Motor neuron (in vitro differentiated cells): ENCODE measurements at places on chromosomes 4 and X.
A peak's percentile ranks its signal among the peaks of the same experiment; 100 is the strongest.

DNA sequence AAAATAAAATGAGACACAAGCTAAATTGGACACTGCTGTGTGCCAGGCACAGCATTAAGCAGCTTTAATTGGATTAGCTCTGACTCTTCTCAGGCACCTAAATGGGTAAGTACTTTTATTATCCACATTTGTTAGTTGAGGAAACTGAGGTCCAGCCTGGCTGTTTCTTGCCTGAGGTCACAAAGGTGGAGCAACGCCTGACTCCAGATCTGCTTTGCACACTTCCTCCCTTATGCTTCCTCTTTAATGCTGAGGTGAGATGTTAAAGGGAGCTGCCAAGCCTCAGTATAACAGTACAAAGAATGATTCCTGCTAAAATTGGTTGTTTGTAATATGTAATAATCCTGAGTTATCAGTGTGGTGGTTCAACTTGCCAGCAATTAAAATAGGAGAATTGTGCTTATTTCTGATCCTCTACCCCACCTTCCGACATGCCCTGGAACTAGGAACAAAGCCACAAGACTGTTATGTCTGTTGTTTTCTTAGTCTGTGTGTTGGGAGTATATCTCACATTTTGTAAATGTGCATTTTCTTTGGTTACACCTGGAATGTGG, 74.4 kb downstream of the AFF1 start:
- no peak for ATAC-seq

GRCh38 chr4:41215969-41216293, 1.6 kb upstream of the APBB2 start:
- ATAC-seq, result no peak

DNA sequence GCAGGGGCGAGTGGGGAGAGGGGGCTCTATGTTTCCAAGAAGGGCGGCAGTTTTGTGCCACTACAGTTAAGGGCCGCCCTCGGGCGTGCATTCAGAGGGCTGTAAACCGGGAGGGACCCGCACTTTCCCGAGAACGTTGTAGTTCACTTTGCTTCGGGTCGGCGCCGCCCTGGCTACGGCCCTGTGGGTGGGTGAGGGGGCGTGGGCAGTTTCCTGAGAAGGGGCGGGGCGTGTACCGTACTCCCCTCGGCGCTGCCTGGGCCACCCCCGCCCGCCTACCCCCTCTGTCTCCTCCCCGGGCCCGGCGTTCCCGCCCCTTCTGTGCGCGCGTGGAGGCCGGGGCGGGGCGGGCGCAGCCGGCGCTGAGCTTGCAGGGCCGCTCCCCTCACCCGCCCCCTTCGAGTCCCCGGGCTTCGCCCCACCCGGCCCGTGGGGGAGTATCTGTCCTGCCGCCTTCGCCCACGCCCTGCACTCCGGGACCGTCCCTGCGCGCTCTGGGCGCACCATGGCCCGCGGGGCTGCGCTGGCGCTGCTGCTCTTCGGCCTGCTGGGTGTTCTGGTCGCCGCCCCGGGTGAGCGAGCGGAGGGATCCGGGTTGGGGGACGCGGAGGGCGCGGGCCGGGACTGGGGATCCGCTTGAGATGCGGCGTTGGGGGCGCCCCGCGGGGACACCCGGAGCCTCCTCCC, at the start of gene CD99:
Gene CD99 (plus strand): TSS at position 440 of the 687 bp plus-strand sequence. CDS start 66 bp downstream, at position 506.
- ATAC-seq, result peak; percentile 88

DNA sequence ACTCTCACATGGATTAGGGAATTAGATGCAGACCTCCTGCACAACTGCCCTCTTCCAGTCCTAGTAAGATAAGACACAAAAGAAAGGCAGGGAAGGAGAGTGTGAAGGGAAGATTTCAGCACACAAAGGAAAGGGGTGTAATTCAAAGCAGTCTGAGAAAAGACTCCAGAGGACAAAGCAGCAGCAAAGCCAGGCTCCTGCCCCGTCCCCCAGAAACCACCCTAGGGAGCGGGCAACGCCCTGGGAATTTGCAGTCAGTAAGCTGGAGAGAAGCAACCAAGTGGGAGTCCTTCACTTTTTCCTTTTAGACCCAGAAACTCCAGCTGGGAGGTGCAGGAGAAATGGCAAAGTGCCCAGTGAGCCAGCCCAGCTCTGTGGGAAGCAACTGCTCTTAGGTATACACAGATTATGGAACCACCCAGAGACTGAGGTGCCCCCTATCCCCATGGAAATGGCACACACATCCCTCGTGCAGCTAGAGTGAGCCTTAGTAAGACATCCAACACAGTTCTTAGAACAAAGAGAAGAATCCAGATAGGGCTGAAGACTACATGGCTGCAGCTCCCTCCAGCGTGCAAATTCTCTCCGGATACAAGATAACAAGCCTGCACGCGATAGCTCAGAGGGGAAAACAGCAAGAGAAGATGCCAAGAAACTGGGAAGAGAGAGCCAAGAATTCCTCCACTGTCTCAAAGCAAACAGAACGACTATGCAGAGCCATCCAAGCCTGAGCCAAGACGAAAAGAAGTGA, 26.5 kb upstream of the IRAK1 start:
- peak; percentile 71 for ATAC-seq

GRCh38 chr4:183599690-183600089, 59.3 kb downstream of the RWDD4 start:
- ATAC-seq, result no peak

- ATAC-seq, result no peak
Observed at GRCh38 chr4:160373911-160374310, 1271.0 kb downstream of the RAPGEF2 start.

GRCh38 chrX:75655627-75656026, 129.4 kb downstream of the MAGEE2 start:
- ATAC-seq, result no peak

DNA sequence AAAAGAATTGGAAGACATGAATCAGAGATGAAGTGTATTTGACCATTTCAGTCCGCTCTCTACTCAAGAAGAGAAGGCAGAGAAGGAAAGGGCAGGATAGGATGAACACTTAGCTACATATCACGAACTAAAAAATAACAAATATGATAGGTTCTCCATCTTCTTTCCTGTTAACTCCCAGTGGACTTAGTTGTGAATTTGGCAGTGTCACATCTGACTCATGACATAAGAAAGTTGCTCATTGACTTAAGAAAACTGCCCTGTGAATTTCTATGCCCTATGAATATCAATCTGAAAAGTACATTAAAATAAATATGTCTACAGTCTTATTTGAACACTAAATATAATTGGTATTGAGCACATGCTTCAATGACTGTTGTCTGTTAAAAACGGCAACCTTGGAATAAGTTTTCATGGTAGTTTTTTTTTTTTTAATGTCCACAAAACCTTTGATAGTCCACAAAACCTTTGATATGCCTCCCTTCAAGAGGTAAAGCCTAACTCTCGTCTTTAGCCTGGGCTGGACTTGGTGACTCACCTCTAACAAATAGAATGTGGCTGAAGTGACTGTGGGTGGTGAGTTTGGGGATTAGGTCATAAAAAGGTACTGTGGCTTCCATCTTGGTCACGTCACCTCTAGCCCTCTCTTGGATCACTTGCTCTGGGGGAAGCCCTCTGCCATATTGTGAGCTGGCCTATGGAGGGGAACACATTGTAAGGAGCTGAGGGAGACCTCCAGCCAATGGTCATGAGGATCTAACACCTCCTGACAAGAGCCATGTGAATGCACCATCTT, 184.7 kb upstream of the S100G start:
- no peak for ATAC-seq

DNA sequence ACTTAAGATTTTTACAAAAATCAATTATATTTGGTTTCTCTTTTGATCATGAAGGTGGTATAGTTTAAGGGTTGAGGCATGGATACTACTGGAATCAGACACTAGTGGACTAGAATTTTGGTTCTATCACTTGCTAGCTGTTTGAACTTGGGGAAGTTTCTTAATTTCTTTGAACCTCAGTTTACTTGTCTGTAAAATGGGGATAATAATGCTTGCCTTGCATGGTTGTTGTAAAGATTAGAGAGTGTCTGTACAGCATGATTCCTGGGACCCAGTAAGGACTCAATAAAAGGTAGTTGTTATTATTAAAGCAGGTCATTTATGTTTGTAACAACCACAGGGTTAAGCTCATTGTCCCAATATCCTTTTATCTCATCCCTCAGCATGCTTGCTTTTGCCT, 36.0 kb downstream of the TMEM164 start:
- no peak for ATAC-seq

DNA sequence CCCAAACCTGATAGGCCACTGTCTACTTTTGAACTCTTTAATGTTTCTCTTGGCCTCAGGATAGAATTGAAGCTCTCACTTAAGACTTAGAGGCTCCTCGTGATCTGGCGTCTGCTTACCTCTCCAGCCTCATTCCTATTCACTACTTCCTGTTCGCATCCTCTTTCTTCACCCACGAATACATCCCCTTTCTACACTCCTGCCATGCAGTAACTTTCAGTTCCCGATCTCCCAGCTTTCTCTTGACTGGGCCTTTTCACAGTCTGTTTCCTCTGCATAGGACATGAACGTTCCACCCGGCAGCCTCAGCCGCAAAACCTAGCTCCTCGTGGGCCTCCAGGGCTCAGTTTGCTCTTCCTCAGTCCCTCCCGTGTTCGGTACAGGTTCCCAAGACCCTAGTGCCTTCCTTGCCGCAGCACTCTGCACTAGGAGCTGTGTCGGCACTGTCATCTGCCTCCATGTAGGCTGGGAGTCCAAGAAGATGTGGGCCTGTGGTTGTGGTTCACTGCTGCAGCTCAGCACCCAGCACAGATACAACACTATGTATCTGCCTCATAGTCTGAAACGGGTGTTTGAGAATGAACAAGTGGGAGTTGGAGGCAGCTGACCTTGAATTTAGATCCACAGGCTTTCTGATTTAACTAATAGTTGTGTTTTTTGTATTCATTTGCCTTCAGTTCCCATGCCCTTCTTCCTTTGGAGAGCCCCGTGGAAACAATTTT, 15.8 kb downstream of the RPL39 start:
- ATAC-seq, result no peak

- no peak for ATAC-seq
Observed at GRCh38 chr4:120926358-120927025, 4.0 kb upstream of the PRDM5 start.

DNA sequence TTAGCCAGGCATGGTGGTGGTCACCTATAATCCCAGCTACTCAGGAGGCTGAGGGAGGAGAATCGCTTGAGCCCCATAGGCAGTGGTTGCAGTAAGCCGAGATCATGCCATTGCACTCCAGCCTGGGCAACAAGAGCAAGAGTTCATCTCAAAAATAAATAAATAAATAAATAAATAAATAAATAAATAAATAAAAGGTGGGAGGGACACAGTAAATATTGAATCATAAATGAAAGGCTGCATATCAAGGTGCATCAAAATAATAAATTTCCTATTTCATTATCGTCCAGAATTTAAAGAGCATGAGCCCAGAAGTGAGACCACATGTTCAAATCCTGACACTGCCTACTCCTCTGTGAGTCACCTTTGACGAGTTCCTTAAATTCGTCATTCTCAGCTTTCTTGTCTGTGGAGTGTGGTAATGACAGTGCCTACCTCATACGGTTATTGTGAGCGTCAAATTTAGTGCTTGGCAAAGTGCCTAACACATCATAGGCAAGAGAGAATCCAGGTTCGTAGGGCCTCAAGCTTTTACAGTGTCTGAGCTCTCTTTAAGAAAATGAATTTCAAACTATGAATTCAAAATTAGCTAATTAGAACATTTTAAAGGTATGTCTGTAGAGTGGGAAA, 49.9 kb downstream of the IL15 start:
- no peak for ATAC-seq

- ATAC-seq, result peak; percentile 58
Observed at GRCh38 chr4:151644622-151645021, 116.2 kb downstream of the GATB start.

DNA sequence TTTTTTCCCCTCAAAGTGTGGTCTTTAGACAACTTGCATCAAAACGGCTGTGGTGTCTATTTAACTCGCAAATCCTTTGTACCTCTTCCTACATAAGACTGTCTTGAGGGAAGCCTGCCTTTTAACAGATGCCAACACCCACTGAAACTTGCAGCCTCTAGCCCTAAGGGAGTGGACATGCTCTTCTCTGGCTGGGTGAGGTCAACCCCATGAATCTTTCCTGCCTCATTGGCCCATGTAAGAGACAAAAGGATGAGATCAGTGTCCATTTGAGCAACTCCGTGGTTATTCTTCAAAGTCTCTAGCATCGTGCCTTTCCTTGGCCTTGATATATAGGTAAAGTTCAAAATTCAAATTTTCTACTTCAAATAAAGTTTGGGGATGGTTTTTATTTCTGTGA, 134.7 kb downstream of the SHROOM3 start:
- peak; percentile 48 for ATAC-seq

- ATAC-seq, result no peak
Observed at GRCh38 chrX:370963-371745, 15.6 kb downstream of the PPP2R3B start.

GRCh38 chr4:123412700-123413512, 16.3 kb downstream of the SPRY1 start:
- no peak for ATAC-seq

DNA sequence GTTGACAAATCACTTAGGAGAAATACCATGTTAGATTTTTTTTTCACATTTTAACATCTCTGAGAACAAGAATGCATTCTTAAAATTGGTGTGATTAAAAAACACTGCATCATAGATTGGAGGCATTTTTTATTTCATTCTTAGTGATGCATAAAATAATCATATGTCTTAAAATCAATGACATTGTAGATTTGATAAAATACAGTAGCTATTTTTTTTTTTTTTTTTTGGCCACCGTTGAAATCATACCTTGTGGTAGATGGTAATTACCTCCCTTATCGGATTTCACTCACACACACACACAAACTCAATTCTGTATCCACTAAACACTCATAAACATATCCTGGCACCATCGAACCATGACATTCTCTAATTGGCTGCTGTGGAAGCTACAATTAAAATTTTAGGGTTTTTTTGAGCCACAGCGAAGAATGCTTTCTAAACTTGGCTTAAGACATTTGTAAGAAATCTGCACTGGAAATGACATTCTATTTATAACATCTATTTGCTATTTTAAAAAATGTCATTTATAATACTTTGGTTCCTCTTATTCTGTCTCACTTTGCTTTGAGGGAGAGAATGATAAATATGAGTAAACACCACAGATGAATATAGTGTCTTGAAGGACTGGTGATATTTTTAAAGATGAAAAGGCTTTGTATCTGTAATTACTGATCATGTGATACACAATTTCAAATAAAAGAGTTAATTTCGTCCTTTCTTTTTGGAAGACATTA, 60.1 kb downstream of the CCSER1 start:
- ATAC-seq, result no peak

GRCh38 chr4:142473218-142473959, 372.7 kb downstream of the INPP4B start:
- ATAC-seq, result no peak

- no peak for ATAC-seq
Observed at GRCh38 chr4:41514766-41515481, 23.0 kb upstream of the LIMCH1 start.

DNA sequence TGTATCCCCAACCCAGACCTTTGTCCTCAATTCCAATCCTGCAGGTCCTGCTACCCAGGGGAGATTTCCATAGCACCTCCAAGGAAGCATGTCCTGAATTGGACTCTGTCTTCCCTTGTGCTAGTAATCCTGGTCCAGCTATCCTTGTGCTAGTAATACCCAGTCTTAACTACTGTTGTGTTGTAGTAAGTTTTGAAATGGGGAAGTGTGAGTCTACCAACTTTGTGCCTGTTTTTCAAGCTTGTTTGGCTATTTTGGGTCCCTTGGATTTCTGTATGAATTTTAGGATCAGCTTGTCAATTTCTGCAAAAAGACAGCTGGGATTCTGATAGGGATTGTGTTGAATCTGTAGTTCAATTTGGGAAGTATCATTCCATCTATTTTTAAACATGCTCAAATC, 51.4 kb downstream of the CD99L2 start:
- ATAC-seq, result no peak
